ENCODE measurements at places on chromosomes 5 and 9. TPM values are rescaled to one million over a fixed set of nuclear protein-coding genes. Genes with fewer than 3 reads are reported as not detected.

Gene OR1J2
- not detected for total RNA-seq

DNA sequence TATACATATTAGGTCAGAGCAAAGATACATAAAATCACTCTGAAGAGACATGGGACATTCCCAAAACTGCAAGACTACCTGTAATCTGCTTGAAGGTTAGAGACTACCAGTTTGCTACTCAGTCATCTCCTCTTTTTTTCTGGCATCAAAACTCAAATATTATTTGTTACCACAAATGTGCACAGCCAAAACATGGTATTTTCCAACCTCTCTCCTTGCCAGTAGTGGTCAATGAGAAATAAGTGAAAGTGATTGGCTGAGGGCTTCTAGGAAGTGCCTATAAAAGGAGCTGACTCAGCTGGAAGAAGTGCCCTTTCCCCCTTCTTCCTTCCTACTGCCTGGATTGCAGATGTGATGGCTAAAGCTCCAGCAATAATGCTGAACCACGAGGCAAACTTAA, 13.8 kb downstream of the GZMK start:
- no peak for DNase-seq

- no peak for DNase-seq
Observed at GRCh38 chr5:147661541-147661940, 121.0 kb downstream of the JAKMIP2 start.

GRCh38 chr5:68446487-68446894, 230.9 kb downstream of the PIK3R1 start:
- no peak for DNase-seq

DNA sequence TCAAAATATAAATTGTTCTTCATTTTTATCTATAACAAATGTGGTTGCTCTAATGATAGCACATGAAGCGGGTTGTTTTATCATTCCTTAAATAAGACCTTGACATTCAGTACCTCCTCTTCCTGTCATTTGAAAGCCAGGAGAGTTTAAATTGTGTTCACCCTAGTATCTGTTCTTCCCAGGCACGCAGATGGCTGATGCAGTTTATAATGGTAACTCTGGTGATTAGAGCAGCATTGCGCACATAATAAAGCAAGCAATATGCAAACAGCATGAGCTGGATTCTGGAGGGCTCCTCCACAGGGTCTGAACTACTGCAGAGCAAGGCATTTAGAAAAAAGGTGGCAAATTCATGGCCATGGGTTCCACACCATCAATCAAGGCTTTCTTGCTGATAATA, 307.8 kb downstream of the ENC1 start:
- no peak for DNase-seq

Gene DIAPH1
- 212 TPM for total RNA-seq

Data from CD8-positive, alpha-beta memory T cell (primary cell).